Stimulated activated naive CD8-positive, alpha-beta T cell treated with anti-CD3 and anti-CD28 coated beads, Interleukin-15, Interleukin-2, amounts not matched to agents 100 U/mL and 50 U/mL, for 24 hours (primary cell): ENCODE measurements at places on chromosomes 4 and X.

DNA sequence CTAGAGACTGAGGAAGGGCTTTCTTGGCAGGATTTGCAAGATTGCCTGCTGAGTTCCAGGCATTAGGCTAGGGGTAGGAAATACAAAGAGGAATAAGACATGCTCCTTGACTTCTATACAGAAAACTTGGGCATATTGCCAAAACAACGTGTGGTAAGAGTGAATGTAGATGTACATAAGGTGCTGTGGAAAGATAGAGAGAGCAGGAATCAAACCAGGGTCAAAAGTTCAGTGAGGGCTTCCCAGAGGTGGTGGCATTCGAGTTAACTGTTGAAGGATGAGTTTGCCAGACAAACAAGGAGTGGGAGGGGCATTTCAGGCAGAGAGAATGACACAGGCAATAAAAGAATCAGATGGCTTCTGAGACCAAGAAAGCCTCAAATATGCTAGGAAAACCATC lies 187.9 kb downstream of the KDR start:
- DNase-seq, result no peak

DNA sequence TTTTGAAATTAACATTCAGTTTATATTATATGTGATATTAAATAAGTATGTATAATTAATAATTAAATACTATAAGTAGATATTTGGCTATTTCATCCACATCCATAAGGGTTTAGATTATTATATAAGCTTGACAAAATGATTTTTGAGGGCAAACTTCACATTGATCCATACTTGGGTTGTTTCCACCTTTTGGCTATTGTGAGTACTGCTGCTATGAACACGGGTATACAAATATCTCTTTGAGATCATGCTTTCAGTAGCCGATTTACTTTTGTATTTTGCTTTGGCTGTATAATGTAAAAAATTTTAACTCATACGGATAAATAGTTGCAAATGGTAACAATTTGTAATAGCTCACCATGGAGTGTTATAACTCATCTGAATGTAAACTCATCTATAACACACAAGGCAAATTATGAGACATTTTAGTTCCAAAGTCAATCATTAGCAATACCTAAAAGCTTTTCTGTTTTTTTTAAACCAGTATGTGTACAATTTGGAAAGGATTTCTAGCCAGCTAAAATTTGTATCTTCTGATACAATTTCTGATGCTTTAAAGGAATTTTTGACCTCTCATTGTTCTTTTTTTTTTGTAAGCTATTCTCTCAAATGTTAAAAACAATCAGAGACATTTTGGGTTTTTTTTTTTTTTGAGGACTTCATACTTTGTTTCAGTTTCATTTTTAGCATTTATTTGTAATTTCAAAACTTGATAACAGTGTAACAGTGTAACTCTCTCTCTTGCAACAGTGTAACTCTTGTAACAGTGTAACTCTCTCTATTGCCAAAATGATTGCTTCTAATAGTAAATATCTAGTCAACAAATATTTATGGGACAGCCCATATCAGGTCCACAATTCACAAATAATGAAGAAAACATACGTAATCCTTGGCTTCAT lies 51.8 kb upstream of the ARX start:
- DNase-seq, result no peak

DNA sequence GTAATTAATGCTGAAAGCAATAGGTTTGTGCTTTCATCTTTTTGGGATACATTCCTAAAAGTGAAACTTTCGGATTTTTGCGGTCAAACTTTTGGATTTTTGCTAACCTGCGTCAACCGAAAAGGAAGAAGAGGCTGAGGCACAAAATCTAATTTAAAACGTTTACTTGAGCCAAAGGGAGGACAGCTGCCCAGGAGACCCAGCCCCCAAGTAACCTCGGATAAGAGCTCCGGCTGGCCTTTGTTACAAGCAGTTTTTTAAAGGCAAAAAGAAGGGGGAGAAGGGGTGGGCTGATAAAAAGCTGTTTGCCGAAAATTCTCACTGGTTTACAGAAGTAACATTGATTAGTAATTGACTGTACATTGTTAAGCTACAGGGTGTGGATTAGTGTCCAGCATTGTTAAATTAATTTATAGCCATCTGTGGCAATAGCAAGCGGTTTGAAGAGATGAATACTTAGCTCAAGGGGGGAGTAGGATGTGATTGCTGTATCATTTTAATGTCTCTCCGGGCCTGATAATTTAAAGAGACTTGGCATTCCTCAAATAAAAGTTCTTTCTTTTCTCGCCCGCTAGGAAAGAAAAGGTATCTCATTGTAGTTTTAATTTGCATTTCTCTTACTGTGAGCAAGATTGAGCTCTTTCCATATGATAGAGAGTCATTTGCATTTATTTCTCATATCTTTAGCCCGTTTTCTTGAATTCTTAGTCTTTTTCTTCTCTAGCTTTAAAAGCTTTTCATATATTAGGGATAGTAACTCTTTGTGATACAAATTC lies 59.1 kb upstream of the USP9X start:
- DNase-seq, result no peak

GRCh38 chr4:138235419-138235952 lies 6.7 kb downstream of the SLC7A11 start:
- DNase-seq, result no peak

DNA sequence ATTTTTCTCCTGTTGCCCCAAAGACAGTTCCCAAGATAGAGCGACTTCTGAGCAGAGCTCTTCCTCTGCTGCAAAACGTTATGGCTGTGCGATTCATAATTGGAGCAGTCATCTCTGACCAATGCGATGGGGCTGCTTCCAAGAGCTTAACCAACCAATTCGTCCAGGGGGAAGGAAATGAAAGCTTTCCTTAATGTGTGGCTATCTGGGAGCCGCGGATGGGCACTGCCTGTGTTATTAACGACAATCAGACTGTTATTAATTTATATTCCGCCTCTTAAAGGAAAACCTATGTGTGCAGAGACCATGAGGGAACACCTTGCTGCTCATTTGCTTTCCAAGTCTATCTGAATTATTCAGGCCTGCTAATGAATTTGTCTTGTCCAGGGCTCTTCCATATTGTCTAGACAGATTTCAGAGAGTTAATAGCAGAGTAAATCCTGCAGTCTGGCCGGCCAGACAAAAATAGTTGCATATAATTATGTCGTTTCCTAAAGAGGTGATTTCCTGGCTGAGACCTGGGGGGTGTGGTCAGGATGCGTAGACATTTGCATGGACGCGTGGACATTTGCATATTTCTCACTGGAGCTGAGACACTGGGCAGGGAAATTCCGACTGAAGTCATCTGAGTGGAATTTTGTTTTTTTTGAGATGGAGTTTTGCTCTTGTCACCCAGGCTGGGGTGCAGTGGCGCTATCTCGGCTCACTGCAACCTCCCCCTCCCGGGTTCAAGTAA lies 135.4 kb downstream of the HMX1 start:
- no peak for DNase-seq

DNA sequence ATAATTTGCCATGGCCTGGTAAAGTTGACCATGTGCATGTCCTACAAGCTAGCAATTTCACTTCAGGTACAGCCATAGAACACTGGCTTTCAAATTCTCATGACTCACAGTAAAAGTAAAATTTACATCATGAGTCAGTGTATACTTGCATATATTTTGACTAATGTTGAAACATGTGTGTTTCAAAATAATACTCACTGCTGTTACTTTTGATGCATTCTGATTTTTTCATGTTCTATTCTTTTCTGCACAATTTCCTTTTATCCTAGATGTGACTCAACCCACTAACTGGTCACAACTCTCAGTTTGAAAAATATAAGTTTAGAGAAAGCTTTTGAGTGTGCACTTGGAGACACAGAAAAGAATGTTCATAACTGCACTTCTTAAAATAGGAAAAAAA lies 365.7 kb downstream of the FGF13 start:
- no peak for DNase-seq

DNA sequence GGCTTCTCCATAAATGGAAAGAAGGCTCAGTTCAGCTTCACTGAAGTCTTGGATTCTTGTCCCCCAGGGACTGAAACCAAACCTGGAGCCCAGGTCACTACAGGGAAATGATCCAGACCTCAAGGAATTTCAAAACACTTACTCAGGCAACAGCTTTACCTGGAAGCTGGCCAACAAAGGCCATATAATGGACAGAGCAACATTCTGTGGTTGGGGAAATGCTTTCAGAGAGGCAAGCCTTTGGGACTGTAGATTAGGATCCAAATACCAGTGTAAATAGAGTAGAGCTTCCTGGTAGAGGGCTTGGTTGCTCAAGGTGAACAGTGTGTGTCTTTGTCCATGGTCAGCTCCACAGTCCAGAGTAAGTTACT lies 57.0 kb upstream of the PROM1 start:
- DNase-seq, result no peak

DNA sequence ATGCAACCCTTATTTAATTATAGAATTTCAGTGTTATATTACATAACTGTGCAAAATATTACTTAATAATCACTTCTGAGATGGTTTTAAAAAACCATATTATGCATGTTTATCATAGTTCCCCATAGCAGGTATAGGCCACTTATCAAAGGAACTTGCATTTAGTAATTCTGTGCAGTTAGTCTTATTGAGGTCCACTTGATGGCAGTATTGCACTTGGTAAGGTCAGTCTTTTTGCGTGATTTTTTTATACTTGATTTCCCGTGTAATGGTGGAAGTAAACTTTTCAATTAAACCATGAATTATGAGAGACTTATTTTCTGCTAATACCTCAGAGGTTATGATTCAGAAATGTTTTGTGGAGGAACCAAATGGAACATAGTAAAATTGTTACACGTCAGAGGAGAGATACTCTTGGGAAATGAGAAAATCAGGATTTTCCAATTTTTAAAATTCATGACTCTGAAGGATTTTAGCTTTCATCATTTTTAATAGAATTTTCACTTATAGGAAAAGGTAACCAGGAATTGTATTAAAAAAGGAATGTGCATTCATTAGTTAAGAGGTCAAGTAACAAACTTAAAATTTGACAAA lies 230.0 kb downstream of the CCSER1 start:
- no peak for DNase-seq

DNA sequence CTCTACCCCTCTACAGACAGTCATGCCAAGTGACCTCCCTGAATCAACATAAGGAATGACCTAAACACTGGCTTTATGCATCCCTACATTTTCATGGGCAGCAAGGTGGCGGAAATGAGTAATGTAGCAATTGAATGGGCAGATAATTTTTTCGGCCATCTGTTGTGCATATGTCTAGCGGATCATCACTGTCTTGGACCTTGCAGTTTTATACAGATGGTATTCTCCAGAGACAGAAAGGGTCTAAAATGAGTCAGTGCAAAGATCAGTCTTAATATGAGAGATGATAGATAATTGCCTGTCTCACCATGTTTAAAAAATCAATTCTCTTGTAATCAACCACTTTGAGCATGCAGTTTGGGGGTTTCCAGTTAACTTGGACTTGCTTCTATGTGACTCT lies 177.3 kb upstream of the DKK2 start:
- no peak for DNase-seq

DNA sequence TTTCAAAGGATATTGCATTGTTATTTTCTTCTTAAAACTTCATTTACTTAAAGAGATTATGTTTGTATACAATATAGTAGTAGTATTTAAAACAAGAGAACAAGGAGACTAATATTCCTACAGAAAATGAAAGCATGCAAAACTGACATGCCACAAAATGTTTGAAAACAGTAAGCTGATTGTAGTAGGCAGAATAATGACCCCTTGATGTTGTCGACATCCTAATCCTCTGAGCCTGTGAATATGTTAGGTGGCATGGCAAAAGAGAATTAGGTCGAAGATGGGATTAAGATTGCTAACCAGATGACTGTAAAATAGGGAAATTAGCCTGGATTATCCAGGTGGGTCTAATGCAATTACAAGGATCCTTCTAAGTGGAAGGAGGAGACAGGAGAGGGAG lies 522.2 kb upstream of the NR3C2 start:
- no peak for DNase-seq

GRCh38 chrX:154010330-154011087 lies 9.2 kb downstream of the IRAK1 start:
- no peak for DNase-seq

DNA sequence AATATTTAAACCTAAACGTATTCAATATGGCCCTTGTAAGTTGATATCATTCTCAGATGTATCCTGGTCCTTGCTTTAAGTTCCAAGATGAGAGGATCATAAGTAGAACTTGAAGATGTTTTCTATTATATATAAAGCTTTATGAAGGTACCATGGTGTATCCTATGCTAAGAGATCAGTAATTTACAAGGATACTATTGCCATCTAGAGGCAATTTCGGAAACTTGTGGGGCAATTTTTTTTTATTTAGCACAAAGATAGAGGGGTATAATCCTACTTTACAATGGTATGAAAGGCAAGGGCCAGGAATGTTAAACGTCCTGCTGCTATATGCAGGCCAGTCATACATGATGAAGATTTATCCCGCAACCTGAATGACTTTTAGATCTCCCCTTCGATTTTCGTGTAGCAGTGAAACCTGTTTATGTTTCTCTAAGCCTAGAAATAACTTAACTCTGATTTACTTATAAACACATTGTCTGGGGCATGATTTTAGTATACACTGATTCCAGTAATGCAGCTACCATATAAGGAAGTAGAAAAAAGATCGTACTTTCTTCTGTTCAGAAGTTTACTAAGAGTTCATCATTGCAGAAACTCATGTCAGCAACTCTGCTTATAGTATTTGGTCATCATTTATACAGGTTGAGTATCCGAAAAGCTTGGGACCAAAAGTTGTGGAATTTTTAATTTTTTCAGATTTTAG lies 2.6 kb downstream of the SLC25A31 start:
- DNase-seq, result no peak

- no peak for DNase-seq
Measured at GRCh38 chr4:138645289-138645688, 370.3 kb upstream of the NOCT start.
